ENCODE measurements at places on chromosomes 2 and 18. TPM values are rescaled to one million over a fixed set of nuclear protein-coding genes. Genes with fewer than 3 reads are reported as not detected.
A peak's percentile ranks its signal among the peaks of the same experiment; 100 is the strongest.

Gene INHBB
- total RNA-seq, result not detected

Gene SH3RF3
- 2.2 TPM for total RNA-seq

Gene FLACC1
- 0.98 TPM for total RNA-seq

Gene NOTO
- not detected for total RNA-seq

Gene VAMP5
- total RNA-seq, result 29.3 TPM

Gene MC5R
- not detected for total RNA-seq

Gene ZNF385B
- not detected for total RNA-seq

DNA sequence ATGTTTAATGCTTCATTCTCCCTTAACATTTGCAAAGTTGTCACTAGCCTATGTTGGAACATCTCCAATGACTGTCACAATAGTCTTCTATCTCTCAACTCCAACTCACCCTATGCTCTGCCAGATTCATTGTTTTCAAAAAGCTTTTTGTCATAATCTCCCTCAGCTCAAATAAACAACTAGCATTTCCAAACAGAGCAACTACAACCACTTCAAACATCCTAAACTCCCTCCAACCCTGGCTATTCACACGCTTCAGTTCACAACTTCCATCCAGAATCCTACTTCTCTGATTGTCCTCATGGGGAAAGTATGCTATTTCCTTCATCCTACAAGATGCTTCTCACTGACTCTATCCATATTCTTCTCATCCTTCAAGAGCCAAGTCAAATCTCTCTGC lies 139.2 kb upstream of the VRK2 start:
- H3K36me3 ChIP-seq, result no peaks in the 10 kb centered on the region
- H3K27ac ChIP-seq, result peak overlapping the region; percentile 59
- DNase-seq, result no peak
- H3K4me3 ChIP-seq, result no peak overlapping the region
- peaks cover 13% of the 10 kb centered on the region for H3K4me1 ChIP-seq
- no peaks in the 10 kb centered on the region for H3K27me3 ChIP-seq

DNA sequence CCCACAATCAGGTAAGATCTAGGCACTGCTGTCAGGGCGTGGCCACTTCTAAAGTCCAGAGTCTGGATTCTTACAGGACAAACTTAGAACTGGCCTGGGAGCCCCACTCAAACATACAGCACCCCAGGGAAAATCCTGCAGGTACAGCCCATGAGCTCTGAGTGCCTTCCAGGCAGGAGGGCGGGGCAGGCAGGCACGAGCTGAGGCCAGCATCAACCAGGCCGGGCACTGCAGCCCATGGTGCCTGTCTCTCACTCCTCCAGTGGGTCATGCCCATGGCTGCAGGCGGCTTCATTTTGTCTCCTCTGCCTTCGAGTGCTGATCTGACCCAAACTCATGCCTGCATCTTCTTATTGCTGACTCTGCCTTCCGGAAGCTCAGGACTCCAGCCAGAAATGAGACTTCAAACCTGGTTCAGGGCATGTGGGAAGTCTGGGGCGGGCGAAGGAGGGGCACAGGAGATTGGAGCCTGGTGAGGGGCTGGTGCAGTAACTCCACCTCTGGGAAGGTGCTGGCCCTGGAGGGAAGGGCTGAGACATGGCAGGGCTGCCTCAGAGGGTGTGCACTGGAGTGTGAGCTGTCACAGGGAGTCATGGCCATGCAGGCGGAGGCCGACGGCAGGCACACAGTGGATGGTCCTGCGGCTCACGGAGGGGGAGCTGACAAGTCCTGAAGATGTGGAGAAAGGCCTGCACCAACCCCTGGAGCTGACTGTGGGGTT lies 40.5 kb downstream of the HS6ST1 start:
- H3K4me1 ChIP-seq, result peaks cover 6% of the 10 kb centered on the region
- DNase-seq, result no peak
- peaks cover 36% of the 10 kb centered on the region for H3K36me3 ChIP-seq
- no peak overlapping the region for H3K4me3 ChIP-seq
- H3K27me3 ChIP-seq, result no peaks in the 10 kb centered on the region

- no peak overlapping the region for H3K4me3 ChIP-seq
- H3K27ac ChIP-seq, result no peak overlapping the region
- no peaks in the 10 kb centered on the region for H3K36me3 ChIP-seq
- H3K4me1 ChIP-seq, result no peaks in the 10 kb centered on the region
- DNase-seq, result no peak
Measured at GRCh38 chr2:164810843-164811242, 30.8 kb downstream of the COBLL1 start.

DNA sequence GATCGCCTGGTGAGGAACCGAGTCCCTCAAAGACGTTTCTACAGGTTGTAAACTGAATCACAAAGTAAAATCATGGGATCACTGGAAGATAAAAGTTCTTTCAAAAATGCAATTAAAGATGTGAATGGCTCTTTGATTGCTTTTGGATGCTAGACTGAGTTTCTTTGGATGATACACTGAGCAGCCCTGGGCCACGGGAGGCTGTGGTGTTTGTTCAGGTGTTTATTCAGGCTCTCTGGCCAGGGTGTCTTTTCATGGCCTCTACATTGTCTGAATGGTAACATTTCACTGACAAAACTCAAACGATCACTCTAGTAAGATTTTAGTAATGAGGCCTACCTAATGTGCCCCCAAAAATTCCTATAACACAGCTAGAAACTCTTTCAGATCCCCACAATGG lies 48.4 kb upstream of the SPATS2L start:
- H3K36me3 ChIP-seq, result no peaks in the 10 kb centered on the region
- no peak overlapping the region for H3K4me3 ChIP-seq
- peaks cover 7% of the 10 kb centered on the region for H3K27me3 ChIP-seq

GRCh38 chr2:31235504-31235902 lies 1.6 kb downstream of the EHD3 start:
- H3K4me1 ChIP-seq, result peaks cover 14% of the 10 kb centered on the region
- no peak overlapping the region for H3K27ac ChIP-seq
- no peaks in the 10 kb centered on the region for H3K27me3 ChIP-seq
- no peak for DNase-seq
- H3K36me3 ChIP-seq, result no peaks in the 10 kb centered on the region

DNA sequence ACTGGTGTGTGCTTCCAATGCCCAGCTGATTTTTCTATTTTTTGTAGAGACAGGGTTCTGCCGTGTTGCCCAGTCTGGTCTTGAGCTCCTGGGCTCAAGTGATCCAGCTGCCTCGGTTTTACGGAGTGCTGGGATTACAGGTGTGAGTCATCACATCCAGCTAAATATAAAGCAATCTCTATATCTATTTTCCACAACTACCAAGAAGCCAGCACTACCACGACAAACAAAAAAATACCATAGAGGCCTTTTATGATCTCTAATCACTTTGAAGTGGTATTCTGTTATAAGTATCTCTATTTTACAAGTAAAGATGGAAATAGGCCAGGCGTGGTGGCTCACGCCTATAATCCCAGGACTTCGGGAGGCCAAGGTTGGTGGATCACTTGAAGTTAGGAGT lies 34.7 kb downstream of the C2orf74 start:
- H3K4me3 ChIP-seq, result no peak overlapping the region
- DNase-seq, result no peak
- peaks cover 4% of the 10 kb centered on the region for H3K36me3 ChIP-seq
- peaks cover 13% of the 10 kb centered on the region for H3K4me1 ChIP-seq
- no peak overlapping the region for H3K27ac ChIP-seq
- no peaks in the 10 kb centered on the region for H3K27me3 ChIP-seq

GRCh38 chr2:119983108-119983507 lies 29.8 kb upstream of the EPB41L5 start:
- H3K4me3 ChIP-seq, result no peak overlapping the region
- no peak overlapping the region for H3K27ac ChIP-seq
- DNase-seq, result no peak
- H3K27me3 ChIP-seq, result no peaks in the 10 kb centered on the region

DNA sequence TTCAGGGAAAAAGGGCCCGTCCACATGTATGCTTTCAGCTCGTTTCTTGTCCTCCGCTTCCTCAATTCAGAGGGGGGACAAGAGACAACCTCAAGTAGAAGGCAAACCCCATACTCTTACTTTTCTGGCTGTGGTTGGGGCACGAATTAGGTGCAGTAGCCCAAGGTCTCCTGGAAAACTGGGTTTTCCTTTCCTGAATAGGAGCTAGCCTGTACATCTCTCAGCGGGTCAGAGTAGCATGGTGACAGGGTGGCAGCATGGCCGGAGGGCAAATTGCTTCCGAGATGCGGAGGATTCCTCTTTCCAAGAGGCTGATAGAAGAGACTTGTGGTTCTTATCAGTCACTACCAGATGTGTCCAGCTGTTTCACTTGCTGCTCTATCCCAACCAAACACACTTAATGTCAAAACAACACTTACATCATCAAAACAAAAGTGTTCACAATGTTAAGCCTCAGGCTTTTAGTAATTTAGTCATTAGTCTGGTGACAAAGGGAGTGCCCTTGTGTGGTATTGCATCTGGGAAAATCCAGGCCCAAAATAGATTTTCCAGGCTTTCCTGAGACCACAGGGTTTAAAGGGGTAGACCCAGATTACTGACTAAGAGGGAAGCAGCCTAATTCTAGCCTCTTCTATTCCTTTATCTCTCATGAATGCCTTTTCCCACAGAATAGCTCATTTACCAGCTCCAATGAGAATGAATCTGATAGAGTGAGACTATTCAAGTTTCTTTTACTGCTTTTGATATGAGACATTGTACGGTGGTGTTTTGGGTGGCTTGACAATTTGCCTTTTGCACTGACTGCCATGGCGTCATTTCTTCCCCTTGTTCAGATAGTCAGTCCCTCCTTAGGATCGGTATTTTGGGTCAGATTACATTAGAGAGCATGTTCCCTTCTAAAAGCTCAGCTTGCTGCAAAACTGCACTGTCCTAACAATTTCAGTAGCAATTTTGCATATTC lies 162.0 kb downstream of the LTBP1 start:
- no peak for DNase-seq
- H3K27me3 ChIP-seq, result peaks cover 21% of the 10 kb centered on the region
- H3K27ac ChIP-seq, result no peak overlapping the region
- no peaks in the 10 kb centered on the region for H3K36me3 ChIP-seq
- no peak overlapping the region for H3K4me3 ChIP-seq
- H3K4me1 ChIP-seq, result no peaks in the 10 kb centered on the region

GRCh38 chr2:46612675-46613074 lies 133.3 kb downstream of the TMEM247 start:
- H3K36me3 ChIP-seq, result peaks cover 30% of the 10 kb centered on the region
- no peaks in the 10 kb centered on the region for H3K27me3 ChIP-seq
- no peak overlapping the region for H3K27ac ChIP-seq

DNA sequence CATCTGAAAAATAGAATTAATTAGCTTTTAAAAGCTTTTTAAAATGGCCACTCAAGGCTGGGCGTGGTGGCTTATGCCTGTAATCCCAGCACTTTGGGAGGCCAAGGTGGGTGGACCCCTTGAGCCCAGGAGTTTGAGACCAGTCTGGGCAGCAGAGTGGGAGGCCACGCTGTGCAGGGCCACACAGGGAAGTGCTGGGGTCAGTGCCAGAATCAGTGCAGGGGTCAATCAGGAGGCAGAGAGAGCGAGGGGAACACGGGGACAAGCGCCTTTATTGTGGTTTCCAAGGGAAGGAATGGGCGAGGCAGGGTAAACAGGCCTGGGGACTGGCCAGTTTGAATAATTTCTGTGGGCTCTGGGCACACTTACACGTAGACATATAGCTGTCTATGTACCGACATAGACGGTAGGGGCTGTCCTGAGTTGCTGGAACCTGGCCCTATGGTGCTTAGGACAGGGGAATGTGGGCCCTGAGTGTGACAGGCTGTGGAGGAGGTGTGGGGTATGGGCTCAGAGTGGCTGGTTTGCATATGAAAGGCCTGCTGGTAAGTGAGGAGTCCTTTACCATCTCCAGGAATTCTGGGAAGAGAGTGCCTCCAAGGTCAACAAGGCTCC lies 42.9 kb downstream of the DYSF start:
- no peak overlapping the region for H3K4me3 ChIP-seq
- no peak overlapping the region for H3K27ac ChIP-seq
- no peaks in the 10 kb centered on the region for H3K27me3 ChIP-seq

DNA sequence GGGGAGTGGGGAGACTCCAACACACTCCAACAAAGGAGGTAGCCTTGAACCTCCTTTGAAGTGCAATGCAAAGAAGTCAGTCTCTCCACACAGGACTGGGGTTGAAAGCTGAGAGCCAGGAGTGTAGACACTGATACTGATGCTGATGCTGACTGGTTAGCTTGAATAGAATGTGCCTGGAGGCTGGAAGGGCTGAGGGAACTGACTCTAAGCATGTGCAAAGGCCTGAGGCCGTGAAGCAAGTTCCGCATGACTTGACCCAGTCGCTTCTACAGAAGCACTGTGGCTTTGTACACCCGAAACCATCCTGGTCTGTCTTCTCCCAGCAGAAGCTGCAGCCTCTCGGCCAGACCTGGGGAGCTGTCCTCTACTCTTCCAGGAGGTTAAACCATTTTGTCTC lies 10.4 kb downstream of the FOXI3 start:
- no peaks in the 10 kb centered on the region for H3K36me3 ChIP-seq
- DNase-seq, result no peak
- no peak overlapping the region for H3K4me3 ChIP-seq
- H3K27ac ChIP-seq, result no peak overlapping the region
- H3K27me3 ChIP-seq, result peaks cover 47% of the 10 kb centered on the region
- H3K4me1 ChIP-seq, result no peaks in the 10 kb centered on the region

DNA sequence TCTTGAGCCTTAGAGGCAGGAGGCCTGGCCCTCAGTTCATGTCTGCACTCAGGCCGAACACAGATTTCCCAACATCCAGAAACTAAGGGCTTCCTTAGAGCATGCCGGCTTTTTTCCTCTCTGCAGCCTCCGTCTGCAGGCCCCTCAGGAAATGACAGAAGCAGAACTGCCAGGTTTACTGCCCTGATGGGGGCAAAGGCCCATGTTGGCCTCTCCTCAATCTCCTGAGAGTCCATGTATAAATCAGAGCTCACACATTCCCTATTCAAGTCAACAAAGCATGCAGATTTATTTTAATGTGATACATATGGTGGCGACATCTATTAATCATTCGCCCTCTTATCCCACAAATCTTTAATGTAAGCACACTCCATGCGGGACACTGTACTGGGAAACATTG lies 475.6 kb upstream of the HS6ST1 start:
- no peak overlapping the region for H3K27ac ChIP-seq
- no peaks in the 10 kb centered on the region for H3K4me1 ChIP-seq
- H3K36me3 ChIP-seq, result no peaks in the 10 kb centered on the region
- DNase-seq, result no peak
- H3K27me3 ChIP-seq, result no peaks in the 10 kb centered on the region
- no peak overlapping the region for H3K4me3 ChIP-seq

- no peaks in the 10 kb centered on the region for H3K36me3 ChIP-seq
- H3K27ac ChIP-seq, result no peak overlapping the region
- H3K27me3 ChIP-seq, result no peaks in the 10 kb centered on the region
- no peak for DNase-seq
- no peak overlapping the region for H3K4me3 ChIP-seq
- H3K4me1 ChIP-seq, result peaks cover 2% of the 10 kb centered on the region
Measured at GRCh38 chr2:237408335-237409000, 5.5 kb downstream of the COL6A3 start.
